Uterus (tissue), 4 donors: ENCODE measurements at places on chromosomes 5 and 9. TPM values are rescaled to one million over a fixed set of nuclear protein-coding genes. Genes with fewer than 3 reads are reported as not detected.

- no peak overlapping the region for H3K27ac ChIP-seq
- no peaks in the 10 kb centered on the region for H3K36me3 ChIP-seq
- H3K27me3 ChIP-seq, result no peaks in the 10 kb centered on the region
- peaks cover 12% of the 10 kb centered on the region for H3K4me1 ChIP-seq
Measured at GRCh38 chr9:120933310-120934055, 6.9 kb upstream of the TRAF1 start.

- no peak overlapping the region for H3K27ac ChIP-seq
- H3K4me3 ChIP-seq, result no peak overlapping the region
- H3K4me1 ChIP-seq, result no peaks in the 10 kb centered on the region
- no peaks in the 10 kb centered on the region for H3K36me3 ChIP-seq
Measured at GRCh38 chr5:83368319-83368718, 103.2 kb upstream of the VCAN start.

The SYK gene
- total RNA-seq, result 22.2 TPM

- no peak for DNase-seq
- H3K27ac ChIP-seq, result peak overlapping the region; percentile 91
- H3K4me3 ChIP-seq, result peak overlapping the region; percentile 47
- no peaks in the 10 kb centered on the region for H3K36me3 ChIP-seq
- H3K4me1 ChIP-seq, result peaks cover 22% of the 10 kb centered on the region
Measured at GRCh38 chr9:35792024-35792813, 828 bp downstream of the NPR2 start.

- H3K4me1 ChIP-seq, result no peaks in the 10 kb centered on the region
- H3K4me3 ChIP-seq, result no peak overlapping the region
- no peak for DNase-seq
- no peak overlapping the region for H3K27ac ChIP-seq
- no peaks in the 10 kb centered on the region for H3K27me3 ChIP-seq
Measured at GRCh38 chr9:133876144-133876543, 116.0 kb downstream of the VAV2 start.

The HAVCR1 gene
- total RNA-seq, result not detected
